ENCODE measurements at places on chromosomes 7 and 10.
A peak's percentile ranks its signal among the peaks of the same experiment; 100 is the strongest.

- DNase-seq: no peak
These were observed 187.9 kb downstream of the CDC14C start for GRCh38 chr7:49112222-49112621.

GRCh38 chr10:122243550-122243949 is 27.5 kb upstream of the BTBD16 start:
- DNase-seq: no peak

DNA sequence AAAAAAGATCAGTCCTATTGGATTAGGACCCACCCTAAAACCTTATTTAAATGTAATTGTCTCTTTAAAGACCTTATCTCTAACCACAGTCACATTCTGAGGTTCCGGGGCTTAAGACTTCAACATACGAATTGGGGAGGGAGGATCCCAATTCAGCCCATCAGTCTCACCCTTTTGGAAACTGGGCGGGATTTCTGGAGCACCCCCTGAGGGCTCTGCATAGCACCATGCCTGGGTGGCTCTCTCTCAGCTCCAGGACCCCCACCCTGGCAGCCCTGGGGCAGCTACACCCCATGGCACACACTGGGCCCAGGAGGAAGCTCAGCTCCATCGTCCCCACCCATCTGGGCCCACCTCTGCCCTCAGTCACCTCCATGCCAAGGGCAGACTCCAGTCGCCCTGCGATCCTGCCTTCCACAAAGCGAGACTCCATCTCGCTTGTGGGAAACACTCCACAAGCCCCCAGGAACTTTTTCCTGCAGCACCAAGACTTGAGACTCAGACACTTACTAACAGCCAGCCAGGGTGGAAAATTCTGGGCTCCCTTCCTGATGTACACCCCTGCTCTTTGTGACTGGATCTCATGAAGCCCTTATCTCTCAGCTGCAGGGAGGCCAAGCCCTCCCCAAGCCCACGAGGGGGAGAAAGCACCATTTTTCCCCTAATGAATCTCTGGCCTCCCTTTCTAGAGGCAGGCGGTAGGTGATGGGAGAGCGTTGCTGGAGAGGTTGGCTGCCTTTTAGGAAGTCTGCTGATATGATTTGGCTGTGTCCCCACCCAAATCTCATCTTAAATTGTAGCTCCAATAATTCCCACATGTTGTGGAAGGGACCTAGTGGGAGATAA is 90.8 kb upstream of the KDM7A start:
- DNase-seq: peak; percentile 49

- DNase-seq: no peak
These were observed 38.5 kb downstream of the CDK1 start for GRCh38 chr10:60816628-60817397.

DNA sequence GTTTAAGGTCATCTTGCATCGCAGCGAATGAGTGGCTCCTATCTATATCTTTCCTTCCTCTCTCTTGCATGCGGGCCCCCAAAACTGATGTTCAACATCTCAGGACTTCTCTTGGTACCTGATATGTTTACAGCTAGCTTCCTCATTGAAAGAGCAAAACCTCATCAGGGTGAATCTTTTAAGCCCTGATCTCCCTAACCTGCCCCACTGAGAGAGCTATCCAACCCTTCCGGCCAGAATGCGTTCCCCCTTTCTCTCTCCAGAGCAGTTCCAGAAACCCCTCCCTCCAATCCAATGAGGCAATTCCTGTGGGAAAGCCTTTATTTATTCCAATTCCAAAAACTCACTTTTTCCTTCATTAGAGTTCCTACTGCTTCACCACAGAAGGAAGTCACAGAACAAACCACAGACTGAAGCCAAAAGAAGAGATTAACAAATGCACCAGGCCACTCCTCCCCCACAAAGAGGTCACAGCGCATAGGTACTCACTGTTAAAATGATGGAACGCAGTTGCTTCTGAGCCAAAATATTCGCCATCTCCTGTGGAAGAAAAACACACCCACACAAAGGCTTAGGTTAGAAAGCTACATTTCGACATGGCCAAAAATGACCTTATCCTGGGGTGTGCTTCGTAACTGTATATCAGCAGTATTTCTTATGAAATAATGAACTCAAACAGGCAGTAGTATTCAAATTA is 232.4 kb downstream of the ELMO1 start:
- DNase-seq: no peak

- DNase-seq: no peak
These were observed 73.9 kb downstream of the BICC1 start for GRCh38 chr10:58586282-58587245.

DNA sequence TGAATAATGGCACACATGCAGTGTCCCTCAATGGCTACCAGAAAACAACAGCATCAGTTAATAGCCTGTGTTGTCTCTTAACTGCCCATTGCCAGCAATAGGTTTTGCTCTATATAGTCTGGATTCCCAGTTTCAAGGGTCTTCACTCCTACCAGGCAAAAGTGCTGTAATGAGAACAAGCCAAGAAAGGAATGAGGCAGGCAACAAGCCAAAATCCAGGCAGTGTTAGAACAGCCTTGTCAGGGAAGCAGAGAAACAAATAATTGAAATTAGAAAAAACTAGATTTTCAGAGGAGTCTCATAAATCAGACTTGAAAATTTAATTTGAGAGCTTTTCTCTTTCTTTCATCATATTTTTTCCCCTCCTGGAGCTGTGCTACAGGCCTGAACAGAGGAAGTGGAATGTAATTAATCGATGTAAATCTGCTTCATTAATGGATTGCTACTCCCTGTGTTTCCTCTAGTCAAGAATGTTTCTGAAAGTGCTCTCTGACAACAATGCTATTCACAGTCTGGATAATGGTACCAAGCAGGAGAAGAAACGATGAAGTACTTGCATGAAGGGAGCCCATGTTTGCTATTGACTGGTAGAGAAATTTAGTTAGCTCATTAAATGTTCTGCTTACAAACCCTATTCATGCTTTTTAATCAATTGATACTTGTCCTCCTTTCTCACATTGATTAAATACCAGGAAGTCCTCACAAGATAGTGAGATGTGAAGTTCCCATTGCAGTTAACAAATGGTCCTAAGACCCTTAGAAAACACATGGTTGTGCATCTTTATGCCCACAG is 202.0 kb upstream of the LRRTM3 start:
- DNase-seq: no peak

DNA sequence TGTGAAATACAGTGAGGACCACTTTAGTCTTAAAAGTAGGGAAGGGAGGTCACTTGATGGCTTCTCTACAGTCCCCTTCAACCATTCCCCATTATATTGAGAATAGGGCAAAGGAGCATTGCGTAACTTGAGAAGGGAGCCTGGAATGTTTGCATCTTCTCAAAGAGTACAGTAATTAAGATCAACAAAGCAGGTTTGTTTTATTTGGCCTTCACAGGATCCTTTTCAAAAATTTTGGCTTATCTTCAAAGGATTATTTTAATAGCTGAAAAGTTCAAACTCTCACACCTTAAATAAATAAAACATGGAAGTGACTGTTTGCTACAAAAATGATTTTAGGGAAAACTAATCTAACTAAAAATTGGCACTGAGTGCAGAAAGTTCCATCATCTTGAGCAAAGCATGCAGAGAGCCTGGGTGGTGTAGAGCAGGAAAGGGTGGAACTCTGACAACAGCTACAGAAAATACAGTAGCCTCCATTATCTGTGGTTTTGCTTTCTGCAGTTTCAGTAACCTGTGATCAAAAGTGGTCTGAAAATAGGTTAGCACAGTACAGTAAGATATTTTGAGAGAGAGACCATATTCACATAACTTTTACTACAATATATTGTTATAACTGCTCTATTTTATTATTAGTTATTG is 214.0 kb downstream of the MDFIC start:
- no peak for DNase-seq

- DNase-seq: no peak
These were observed 46.2 kb downstream of the CACUL1 start for GRCh38 chr10:118708571-118708970.

GRCh38 chr7:6398943-6399342 is 48.8 kb downstream of the DAGLB start:
- peak; percentile 48 for DNase-seq

DNA sequence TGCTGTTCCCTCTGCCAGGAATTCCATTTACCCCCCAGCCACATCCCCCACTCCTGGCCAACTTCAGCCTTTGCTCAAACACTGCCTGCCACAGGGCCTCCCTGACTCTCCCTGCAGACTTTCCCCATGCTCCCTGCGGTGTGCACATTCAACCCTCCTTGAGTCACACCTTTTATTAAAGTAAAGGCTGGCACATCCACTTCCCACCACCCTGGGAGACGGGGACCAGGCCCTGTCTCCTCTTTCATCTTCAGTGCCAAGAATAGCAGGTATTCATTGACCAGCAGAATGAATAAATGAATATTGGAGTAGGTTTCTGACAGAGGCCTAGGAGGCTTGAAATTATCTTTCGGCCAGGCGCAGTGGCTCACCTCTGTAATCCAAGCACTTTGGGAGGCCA is 91.4 kb downstream of the GRK5 start:
- peak; percentile 46 for DNase-seq

GRCh38 chr10:72503241-72503640 is 122.6 kb downstream of the MICU1 start:
- no peak for DNase-seq

DNA sequence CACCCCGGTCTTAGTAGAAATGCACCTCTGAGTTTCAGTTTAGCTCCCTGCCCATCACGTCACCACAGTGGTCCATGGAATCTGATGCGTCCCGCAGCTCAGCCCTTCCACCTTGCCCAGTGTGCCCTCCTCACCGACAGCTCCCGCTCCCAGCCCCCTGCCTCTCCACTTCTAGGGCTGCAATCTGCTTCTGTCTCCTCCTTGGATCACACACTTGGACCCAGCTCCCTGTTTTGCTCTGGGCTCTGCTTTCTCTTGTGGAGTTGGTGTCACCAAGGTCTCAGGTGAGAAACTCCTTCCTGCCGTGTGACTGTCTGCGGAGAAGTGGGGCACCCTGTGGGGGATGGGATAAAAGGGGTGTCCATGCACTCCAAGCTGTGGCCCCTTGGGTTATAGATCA is 37.9 kb downstream of the GPR26 start:
- DNase-seq: no peak

- DNase-seq: peak; percentile 79
These were observed 1.0 kb downstream of the PRR15 start for GRCh38 chr7:29564496-29565223.

DNA sequence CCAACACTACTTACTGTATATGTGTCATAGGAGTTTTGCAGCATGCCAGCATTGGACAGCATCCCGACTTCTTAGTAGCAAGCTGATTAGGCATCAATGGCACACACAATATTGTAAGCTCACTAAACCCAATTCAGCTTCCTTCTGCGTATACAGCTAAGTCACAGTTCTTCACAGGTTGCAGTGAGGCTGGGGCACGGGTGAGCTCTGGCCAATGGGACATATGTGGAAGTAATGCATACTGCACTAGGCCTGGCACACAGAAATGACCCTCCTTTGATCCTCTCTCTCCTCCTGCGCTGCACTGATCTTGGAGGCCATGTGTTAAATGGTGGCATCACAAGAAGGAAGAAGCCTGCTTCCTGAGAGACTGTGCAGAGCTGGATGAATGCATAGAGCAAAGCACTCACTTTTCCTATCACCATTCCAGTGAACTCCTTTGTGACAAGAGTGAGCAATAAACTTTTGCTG is 11.9 kb downstream of the RAB11FIP2 start:
- DNase-seq: peak; percentile 77

DNA sequence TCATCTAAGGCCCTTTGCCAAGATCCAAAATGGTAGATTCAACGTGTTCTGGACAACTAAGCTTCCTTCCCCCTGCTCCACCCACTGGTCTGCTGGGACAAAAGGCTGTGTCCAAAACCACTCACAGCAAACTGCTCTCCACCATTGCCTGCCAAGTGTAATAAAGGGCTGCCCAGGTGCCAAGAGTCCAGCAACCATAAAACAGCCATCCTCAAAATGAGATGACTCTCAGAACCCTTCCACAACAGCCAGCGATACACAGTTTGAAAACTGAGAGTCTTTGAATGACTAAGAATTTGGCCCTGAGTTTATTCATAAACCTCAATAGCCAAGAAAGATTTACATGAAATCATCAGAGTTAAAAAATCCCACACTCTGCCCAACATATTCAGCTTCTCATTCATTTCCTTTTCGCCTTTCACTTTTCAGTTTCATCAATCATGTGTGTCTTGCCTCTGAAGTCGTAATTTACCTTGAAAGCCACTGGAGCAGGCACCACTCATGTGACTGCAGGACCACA is 658.1 kb upstream of the MGMT start:
- DNase-seq: no peak

- DNase-seq: no peak
These were observed 8.2 kb upstream of the GPAM start for GRCh38 chr10:112191791-112192190.

DNA sequence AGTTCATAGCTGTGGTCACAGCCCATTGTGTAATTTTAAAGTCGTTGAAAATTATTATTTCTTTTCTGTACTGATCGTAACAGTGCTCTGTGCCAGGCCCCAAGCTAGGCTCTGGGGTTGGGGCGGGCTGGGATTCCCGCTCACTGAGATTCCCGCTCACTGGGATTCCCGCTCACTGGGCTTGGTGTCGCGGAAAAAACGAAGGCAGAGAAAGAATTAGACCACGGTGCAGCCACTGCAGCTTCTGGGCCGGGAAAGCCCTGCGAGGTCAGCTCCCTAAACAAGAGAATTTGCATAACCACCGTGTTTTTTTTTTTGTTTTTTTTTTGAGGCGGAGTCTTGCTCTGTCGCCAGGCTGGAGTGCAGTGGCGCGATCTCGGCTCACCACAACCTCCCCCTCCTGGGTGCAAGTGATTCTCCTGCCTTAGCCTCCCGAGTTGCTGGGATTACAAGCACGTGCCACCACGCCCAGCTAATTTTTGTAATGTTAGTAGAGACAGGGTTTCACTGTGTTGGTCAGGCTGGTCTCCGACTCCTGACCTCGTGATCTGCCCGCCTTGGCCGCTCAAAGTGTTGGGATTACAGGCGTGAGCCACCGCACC is 31.2 kb downstream of the FOXK1 start:
- no peak for DNase-seq

- DNase-seq: no peak
These were observed 27.7 kb upstream of the SOSTDC1 start for GRCh38 chr7:16493266-16493665.

DNA sequence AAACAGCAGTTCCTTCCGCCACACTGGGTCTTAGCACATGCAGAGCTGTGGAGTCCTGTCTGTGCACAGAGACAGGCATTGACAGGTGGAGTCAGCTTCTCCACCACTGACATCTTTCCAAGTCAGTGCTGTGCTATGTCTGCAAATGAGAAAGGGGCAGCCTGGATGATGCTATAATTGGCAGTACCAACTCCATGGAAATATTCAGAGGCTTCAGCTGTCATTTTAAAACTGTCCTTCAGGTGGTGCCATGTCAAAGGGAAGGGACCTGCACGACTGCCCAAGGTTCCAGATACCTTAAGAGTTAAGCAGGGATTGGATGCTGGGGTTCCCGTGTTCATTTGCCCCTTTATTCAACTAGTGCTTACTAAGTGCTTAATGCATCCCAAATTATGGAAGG is 258.0 kb upstream of the PRKCQ start:
- DNase-seq: no peak

Data from spleen (tissue), 13 donors.